Stimulated activated CD8-positive, alpha-beta memory T cell treated with anti-CD3 and anti-CD28 coated beads, Interleukin-15, amount 100 ng/mL, for 48 hours (primary cell): ENCODE measurements at places on chromosomes 4 and X.

DNA sequence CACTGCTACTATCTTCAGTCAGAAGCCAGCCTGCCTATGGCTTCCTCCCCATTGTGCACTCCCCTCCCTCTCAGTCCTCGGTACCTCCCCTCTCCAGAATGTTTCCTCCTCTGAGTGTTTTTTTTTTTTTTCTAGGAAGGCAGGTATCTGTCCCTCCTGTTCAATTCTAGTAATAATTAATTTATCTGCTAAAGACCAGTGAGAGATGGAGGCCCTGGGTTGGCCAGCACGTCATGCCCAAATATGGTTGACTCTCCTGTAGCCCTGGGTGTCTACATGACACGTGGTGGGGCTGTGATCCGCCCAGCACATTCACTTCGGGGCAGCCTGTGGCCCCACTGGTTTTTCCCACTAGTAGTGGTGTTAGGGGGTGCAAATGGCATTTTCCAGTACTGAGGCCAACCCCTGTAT is 1.8 kb downstream of the FLNA start:
- peak; percentile 32 for DNase-seq

DNA sequence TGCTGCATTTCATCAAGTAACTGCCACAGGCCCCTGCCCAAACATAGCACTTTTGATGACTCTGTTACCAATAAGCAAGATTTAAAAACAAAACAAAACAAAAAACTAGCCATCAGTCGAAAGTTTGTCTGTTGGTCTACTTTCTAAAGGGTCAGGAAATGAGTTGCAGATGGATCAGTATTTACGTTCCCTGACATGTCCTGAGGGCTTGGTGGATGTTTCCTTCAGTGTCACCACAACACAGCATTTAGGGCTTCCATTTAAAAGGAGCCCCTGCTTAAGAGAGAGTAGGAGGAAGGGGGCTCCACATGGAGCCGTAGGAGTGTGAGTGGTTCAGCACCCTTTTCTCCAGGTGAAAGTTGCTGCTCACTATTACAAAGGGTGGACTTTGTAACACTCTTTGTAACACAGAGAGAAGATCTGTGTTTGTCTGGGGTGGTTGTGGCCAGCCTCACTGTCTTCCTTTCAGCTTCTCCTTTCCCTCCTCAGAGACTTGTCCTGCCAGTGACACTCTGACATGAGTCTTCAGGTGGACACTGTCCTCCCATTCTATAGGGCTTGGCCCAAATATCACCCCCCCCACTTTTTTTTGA is 167.5 kb upstream of the PDE5A start:
- DNase-seq, result no peak

- no peak for DNase-seq
Measured at GRCh38 chr4:136687118-136687517, 845.2 kb downstream of the PCDH18 start.

GRCh38 chrX:2314831-2315365 is 185.9 kb downstream of the DHRSX start:
- DNase-seq, result no peak

DNA sequence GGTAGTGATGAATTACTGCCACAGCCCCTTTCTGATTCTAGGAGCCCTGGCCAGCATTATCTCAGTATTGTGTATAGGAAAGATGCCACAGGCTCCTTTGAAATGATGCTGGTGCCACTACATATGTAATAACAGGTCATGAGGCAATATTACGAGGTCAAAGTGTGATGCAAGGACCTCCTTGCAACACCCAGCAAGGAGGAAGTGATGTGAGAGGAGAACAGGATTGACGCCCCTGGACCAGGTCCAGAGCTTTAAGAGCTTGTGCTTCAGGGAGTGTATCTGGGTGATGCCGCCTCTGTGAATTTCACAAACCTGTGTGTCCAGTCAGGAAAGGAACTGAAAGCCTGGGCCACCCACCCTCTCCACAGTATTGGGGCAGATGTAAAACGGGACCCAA is 261.8 kb downstream of the MID1IP1 start:
- DNase-seq, result no peak

DNA sequence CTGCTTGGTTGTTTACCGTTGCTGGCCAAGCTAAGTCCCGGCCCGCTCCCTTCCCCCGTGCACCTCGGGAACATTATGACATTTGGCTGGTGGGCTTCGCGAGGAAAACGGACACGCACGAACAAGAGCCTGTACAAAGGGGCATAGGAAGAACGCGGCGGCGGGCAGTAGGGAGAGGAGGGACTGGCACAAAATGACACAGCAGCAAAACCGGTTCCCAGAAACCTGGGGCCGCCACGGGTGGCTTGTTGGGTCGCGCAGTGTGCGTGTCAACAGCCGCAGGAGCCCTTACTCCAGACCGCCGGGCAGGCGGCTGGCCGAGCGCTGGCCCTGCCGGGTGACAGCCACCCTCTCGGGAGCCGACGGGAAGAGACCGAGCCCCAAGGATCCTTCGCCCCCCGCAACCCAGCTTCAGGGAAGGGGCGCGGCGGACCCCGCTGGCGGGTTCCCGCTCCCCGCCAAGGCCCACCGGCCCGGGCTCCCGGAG is 1.6 kb upstream of the LIN54 start:
- DNase-seq, result no peak

GRCh38 chr4:171875291-171875690 is 62.1 kb downstream of the GALNTL6 start:
- no peak for DNase-seq

- DNase-seq, result no peak
Measured at GRCh38 chr4:101191302-101192098, 155.8 kb downstream of the PPP3CA start.

DNA sequence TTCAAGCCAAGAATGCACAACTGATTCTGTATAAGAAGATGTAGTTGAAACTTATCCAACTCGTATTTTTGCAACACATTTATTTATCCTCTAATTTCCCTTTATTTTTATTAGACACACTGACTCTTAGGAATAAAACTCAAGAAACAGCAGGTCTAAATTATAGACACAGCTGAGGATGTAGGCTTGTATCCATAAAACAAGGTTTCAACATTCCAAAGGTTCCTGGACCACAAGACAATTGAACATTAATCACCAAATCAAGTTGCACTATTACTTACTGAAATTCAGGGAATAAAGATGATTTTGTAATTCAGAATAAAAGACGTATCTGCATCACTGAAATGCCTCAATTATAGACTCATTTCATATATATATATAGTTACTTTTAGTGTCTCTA is 683.5 kb upstream of the GRIA3 start:
- no peak for DNase-seq

- no peak for DNase-seq
Measured at GRCh38 chr4:88881227-88881569, 175.8 kb downstream of the FAM13A start.

DNA sequence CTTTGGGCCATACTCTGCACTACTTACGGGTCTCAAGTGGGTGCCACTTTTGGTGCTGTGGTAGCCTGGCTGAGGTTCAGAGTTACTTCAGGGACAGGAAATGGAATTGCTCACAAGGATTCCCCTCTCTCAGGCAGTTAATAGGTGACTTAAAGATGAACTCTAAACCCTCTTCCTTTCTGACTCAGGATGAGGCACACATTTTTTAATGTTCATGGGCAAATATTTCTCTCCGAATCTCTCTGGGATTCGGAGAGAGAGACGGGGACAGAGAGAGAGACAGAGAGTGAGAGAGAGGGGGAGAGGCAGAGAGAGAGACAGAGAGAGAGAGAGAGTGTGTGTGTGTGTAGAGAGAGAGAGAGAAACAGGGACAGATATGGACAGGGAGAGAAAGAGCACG is 79.8 kb downstream of the NYX start:
- no peak for DNase-seq

DNA sequence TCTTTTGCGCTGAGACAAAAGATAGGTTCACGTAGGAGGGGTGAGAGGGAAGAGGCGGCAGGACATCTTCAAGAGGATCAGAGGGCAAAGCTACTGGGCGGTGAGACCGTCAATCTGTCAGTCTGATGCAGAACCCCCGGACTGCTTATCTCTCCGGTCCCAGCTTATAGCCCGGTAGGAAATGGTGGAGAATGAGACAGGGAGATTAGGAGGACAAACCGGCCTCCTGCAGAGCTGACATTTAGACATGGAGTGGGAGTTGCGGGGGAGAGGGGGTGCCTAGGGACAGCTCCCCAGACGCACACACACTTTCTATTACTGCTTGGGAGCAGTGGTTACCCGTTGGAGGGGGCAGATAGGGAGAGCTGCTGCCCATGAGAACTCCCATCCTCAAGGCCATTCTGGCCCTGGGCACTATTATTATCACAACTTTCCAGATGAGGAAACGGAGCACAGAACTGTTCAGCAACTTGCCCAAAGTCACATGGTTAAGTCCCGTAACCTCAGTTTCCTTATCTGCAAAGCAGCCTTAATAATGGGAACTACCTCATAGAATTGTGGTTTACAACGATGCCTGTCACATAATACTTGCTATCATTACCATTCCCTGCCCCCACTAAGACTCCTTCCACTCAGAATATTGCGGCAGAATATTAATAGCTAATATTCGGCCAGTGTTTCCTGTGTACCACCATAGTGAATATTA is 1.1 kb upstream of the HDAC6 start:
- no peak for DNase-seq

DNA sequence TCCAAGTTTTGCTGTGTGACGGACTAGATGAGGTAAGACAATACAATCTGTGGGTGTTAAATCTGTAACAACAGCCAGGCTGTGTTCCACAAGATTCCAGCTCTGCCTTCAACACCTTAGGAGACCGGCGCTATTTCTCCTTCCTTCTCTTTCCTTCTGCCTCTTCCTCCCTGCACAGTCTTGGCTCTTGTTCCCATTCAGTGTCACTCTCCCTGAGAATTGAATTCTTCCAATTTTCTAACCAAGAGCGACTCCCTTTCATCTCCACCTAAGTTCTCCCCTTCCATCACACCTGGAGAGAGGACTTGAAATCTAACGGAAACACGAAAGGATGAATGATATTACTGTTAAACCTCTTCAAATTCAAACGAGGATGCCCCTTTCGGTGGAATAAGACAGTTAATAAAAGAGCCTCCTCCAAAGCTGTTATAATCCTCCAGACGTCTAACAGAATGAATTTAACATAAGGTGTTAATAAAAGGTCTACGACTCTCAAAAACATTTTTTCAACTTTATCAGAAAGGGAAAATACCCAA is 2.7 kb downstream of the EPHA5 start:
- no peak for DNase-seq

GRCh38 chr4:39889226-39889625 is 88.5 kb downstream of the PDS5A start:
- no peak for DNase-seq

GRCh38 chr4:159881158-159881557 is 778.3 kb downstream of the RAPGEF2 start:
- DNase-seq, result no peak

DNA sequence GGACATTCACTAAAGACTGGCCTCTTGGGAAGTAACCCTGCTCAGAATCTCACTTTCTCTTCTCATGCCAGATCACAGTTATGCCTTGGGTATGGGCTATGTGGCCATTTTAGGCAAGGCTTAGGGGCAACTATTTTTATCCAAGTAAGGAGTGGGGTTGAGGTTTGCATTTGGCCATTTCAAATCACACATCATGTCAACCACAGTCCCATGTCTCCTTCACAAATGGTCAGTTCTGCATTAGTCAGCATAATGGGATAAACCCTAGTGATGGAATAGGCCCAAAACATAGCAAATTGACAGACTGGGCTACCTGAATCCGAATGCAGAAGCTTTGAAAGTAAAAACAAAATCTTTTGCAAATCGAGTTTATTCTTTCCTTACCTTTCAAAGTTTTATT is 827 bp upstream of the RTL3 start:
- no peak for DNase-seq

DNA sequence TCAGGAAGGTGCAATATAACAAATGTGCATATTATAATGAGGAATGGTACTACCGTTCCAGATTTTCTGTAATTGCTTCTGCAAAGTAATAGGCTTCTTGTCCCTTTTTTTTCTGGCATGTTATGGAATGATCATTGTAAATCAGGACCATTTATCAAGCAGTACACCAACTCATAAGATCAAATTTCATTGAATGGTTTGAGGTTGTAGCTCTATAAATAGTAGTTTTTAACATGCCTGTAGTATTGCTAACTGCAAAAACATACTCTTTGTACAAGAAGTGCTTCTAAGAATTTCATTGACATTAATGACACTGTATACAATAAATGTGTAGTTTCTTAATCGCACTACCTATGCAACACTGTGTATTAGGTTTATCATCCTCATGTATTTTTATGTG is 12.6 kb downstream of the IBSP start:
- no peak for DNase-seq
